ENCODE measurements at places on chromosomes 4 and X.

- DNase-seq: no peak
These were observed 618 bp upstream of the FOXO4 start for GRCh38 chrX:71095033-71095432.

DNA sequence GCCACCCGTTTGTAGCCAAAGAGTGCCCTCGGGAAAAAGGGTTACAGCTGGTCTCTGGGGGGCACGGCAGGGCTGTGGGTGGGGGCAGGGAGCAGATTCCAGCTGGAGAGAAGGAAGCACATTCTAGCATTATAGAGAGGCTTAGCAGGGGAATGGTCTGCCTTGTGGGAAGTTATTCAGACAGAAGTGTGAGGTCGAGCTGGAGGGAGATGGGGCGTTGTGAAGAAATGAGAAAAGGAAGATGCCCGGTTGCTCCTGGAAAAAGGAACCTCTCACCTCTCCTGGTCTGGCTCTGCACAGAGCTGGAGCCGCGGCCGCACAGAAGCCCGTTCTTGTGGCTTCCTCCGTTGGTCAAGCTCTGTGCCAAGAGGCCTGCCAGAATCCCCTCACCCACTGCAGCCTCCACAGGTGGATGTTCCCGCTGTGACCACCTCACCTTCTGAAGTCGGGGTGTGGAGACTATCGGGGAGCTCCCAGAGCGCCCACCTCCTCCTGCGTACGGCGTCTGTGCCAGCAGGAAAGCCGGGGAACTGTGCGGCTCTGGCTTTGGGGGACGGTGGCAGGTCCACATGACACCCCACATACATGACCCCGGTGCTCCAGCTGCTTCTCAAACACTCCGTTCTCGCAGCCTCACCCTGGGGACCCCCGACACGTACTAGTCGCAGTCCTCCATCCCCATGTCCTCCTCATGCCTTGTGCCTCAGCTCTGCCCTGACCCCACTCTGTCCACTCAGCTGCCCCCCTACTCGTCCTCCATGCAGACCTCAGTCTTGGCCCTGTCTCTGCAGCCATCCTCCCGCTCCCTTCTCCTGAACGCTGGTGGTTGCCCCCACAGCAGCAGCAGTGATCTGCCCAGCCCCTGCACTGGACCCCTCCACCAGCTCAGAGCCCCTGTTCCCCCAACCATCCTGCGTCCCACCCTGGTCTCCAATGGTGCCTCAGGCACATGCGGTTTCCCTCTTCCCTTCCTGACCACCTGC is 52.2 kb upstream of the HGFAC start:
- DNase-seq: no peak

GRCh38 chr4:37682701-37683401 is 3.3 kb downstream of the RELL1 start:
- no peak for DNase-seq

DNA sequence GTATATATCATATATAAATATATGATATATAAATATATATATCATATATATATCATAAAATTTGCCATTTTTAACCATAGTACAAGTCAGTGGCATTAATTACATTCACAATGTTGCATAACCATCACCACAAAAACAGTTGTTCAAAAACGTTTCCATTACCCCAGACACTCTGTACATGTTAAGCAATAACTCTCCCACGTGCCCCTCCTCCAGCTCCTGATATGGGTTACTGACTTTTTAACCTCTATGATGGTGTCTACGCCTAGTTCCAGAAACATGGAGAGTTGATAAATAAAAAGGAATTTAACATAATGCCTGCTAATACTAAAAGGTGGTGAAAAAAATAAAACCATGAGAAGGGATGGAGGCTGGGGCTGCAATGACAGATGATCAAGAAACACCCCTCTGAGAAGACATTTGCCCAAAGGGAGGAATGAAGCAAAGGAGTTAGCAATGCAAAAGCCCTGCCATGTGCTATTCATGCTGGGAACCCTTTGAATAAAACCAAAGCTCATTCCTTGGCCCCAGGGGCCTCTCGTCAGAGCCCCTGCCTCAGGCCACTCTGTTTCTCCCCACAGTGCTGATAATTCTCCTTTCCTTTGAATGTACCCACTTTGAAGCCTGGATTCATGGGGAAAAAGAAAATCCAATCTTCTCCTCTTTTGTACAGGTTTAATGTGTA is 144.3 kb downstream of the NWD2 start:
- no peak for DNase-seq

DNA sequence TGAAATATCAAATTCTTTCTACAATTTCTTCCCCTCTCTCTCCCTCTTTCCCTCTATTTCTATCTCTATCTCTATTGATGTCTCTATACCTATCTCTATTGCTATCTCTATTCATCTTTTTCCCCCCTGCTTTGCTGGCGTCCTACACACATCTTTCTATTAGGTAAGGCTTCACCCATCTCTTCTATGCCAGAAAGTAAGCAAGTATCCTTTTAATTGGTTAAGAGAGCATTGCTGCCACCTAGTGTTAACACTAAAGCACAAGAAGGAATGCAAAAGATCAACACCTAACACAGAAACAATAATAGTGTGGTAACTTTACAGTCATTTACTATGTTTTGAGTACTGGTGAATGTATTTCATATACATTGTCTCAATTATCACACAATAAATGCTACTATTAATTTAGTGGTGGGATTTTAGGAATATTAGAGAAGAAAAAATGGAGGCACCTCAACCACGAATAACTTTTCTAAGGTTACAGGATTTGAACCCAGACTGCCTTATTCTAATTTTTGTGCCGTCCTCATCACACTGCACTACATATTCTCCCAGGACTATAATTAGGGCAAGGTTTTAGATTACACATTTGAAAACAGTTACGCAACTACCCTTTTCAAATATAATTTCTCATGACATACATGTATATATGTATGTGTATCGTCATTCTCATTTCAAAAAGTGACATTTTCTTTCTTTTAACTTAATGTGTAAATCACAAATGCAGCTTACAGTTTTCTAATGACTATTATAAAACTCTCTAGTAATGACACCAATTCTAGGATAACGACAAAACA is 3.7 kb upstream of the C4orf36 start:
- DNase-seq: no peak

GRCh38 chr4:153131596-153131995 is 72.6 kb upstream of the TRIM2 start:
- DNase-seq: no peak

- no peak for DNase-seq
These were observed 75.2 kb downstream of the PAQR3 start for GRCh38 chr4:78863991-78864390.

- no peak for DNase-seq
These were observed 61.4 kb downstream of the IGFBP7 start for GRCh38 chr4:57048590-57049304.

GRCh38 chr4:176885224-176885623 is 92.5 kb upstream of the VEGFC start:
- no peak for DNase-seq

DNA sequence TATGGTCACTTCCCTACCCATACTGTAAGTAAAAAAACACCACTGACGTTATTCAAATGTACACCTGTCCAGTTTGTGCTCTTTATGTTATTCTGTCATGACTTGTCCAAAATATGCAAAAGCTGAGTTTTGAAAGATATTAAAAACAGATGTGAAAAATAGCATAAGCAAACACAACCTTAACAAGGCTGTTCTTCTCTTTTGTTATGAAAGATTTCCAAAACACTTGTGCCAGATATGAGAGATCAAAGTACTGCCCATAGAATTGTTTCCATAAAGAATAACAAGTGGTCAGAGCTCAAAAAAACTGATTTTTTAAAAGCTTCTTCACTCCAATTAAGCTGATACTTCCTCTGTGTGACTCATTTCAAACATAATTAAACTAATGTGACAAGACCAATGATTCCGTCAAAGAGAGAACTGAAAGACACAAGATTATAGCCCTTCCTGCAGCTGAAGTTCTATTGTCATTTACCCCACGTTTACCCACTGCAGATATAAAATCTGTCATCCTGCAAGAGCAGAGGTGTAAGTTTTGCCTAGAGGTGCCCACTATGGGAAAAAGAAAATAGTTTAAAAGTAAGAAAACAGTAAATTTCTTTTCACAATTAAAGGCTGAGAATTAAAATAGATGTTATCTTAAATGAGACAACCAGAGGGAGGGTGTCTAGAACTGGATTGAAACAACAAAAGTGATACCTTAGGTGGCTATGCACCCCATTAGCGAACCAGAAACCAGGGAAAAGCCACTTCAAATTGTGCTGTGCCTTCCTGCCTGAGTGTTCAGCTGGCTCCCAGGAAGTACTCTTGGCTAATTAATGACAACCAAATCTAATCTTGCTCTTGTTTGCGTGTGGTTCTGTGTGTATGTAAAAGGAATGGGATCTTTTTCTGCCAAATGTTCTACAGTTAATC is 30.1 kb downstream of the RASSF6 start:
- no peak for DNase-seq

DNA sequence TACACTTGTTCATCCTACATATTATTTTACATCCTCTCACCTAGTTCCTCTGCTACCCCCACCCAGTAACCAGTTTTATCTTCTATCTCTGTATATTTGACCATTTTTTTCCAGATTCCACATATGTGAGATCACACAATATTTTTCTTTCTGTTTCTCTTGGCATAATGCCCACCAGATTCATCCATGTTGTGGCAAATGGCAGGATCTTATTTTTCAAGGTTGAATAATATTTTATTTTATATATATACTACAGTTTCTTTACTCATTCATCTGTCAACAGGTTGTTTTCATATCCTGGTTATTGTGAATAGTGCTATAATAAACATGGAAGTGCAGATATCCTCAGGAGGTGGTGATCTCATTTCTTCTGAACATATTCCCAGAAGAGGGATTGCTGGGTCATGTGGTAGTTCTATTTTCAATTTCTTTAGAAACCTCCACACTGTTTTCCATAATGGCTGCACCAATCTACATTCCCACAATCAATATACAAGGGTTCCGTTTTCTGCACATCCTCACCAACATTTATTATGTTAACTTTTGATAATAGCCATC is 48.2 kb downstream of the THAP9 start:
- no peak for DNase-seq

DNA sequence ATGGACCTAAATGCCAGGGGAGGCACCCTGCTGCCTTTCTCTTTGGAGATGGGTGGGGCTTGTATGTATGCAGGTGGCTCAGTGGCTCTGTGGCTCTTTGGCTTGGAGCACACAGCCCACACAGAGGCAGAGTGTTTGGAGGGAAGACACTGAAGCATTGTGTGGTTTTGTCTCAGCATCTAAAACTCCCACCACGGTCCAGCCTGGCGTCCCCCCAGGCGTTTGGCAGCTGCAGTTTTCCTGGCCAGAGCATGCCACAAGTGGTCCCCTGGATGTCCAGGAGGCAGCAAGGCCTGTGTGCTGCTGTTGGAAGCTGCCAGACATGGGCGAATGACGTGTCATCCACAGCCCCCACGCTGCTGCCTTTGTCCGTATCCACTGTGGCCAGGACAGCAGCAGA is 32.2 kb upstream of the PSAPL1 start:
- DNase-seq: no peak

GRCh38 chrX:110245011-110245410 is 72.9 kb downstream of the AMMECR1 start:
- no peak for DNase-seq

- no peak for DNase-seq
These were observed 315.8 kb downstream of the STIM2 start for GRCh38 chr4:27176400-27176799.

GRCh38 chrX:118212817-118213183 is 96.2 kb upstream of the KLHL13 start:
- DNase-seq: no peak

DNA sequence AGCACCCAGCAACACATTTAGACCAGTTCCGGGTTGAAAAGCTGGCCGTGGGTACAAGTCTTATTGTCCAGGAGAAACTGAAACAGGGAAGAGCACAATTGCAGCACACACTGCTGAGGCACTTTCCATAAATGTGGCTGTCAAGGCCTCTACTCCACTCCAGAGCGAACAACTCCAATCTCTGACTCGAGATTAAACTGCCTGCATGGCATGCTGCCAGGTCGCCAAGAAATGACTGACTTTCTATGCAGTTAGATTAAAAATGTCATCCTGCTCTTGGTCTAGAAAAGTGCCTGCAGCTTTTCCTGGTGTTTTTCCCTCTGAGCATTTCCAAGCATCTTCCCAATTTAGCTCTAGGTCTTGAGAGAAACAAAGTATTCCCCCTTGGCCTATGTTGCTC is 260.6 kb upstream of the EMCN start:
- no peak for DNase-seq

DNA sequence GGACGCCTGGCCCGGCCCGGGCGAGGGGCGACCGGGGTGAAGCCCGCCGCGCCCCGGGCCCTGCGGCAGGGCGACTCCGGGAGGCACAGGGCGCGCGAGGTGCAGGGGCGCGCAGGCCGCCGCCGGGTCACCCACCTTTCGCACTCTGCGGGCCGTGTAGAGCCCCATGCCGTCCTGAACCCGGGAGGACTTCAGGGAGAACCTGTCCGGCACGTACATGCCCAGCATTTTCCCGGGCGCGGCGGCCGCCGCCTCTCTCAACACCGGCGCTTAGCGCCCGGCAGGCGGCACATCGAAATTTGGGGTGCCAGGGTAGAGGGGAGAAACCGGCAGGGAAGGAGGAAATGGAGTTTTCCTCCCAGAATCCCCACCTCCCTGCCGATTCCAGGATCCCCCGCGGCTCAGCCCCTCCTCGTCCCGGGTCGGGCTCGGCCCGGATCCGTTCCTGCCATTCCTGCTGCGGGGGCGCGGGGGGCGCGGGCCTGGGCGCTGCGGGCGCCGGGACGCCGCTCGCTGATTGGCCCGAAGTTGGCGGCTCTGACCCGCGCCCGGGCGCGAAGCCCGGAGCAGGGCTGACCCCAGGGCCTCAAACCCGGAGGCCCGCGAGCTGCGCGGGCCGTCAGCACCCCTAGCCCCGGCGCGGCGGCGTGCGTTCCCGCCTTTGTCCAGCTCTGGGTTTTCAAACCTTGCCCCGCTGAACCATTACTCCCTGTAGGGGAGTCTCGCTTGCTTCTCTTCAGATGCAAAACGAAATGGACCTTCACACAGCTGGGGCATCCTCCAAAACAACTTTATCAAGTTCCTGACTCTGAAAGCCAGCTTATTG is at the start of gene PRDM5:
Gene PRDM5, minus strand, starts transcription at position 346 of the 826 bp plus-strand sequence. Its CDS starts 118 bp downstream, at position 228.
- DNase-seq: no peak

DNA sequence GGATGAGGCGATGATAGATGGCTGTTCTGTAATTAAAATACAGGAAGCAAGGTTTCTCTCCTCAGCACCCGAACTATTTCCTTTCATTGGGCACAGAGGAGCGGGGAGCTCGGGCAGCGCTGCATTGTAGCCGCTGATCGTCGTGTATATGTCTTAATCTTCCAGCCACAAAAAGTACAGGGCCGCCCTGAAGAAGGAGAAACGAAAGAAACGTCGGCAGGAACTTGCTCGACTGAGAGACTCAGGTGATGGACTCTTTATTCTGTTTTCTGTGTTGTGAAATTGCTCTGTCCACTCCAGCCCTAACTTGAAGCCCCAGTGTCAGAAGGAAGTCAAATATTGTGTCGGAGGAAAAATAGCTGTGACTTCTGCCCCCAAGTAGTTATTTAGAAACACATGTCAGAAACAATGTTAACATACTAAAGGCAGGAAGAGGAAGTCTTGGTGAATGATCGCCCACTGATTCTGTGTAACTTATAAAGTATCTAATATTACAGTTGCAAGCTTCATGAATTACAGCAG is 546 bp downstream of the ZRSR2 start:
- DNase-seq: no peak

Data from activated T-helper 2 cell treated with anti-CD3 and anti-CD28 coated beads, Interferon-gamma antibody, Interleukin-2, Interleukin-4, amounts not matched to agents 10 μg/mL and 5 μg/mL and 100 μg/mL, durations not matched to agents 14 hours and 24 hours and 36 hours (primary cell).